ENCODE measurements at places on chromosomes 1 and 21.

DNA sequence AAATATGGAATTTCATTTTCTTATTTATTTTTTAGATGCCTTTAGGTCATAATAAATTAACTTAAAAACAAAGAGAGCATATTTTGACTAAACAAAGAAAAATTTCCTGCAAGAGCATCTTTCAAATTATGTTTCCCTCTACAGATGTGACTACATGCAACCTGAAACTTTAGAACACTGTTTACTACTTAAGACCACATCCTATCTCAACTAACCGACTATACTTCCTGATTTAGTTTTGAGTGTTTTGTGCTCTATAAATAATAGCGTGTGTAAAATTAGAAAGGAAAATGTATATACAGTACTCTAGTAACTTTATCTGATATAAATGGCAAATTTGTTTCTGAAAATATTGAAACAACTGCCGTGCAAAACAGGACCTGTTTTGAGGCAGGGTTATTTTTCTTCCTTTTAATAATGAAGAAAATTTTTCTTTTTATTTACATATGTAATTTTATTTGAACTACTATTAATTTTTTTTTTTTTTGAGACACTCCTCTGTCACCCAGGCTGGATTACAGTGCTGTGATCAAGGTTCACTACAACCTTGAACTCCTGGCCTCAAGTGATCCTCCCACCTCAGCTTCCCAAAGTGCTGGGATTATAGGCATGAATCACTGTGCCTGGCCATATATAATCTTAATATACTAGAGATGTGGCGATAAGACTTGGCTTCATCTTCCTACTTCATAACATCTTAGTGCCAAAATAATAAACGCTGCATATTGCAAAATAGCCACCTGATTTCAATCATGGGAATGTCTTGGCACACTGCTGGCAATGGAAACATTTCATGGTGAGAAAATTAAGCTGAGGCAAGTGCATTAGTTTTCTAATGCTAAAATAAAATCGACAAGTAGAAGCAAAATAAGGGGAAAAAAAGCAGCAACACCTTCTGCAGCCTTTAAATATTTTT lies 12.3 kb downstream of the ZRANB2 start:
- DNase-seq: no peak

GRCh38 chr1:108742253-108742652 lies 4.2 kb upstream of the STXBP3 start:
- no peak for DNase-seq

DNA sequence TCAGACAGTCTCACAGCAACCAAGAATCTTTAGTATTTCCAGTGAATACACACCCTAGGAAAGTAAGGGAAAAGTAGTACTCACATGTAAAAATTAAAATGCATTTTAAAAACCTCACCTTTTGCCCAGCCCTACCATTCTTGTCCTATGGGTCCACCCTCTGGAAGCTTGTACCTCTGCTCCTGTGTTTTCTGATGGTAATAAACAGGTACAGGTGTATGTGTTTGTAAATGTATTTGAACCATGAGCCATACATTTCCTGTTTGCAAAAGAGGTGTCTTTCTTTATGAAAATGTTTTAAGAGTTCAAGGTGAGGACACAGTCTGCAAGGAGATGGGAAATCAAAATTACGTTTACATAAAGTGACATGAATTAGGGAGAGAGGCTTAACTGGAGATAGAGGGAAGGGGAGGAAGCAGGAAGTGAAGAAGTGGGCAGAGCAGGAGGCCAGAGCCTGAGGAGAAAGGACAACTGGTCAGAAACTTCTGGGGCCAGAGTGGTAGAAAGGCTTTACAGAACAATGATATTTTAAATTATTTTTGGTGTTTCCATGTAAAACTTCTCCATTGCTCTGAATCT lies 52.0 kb upstream of the IVNS1ABP start:
- no peak for DNase-seq

DNA sequence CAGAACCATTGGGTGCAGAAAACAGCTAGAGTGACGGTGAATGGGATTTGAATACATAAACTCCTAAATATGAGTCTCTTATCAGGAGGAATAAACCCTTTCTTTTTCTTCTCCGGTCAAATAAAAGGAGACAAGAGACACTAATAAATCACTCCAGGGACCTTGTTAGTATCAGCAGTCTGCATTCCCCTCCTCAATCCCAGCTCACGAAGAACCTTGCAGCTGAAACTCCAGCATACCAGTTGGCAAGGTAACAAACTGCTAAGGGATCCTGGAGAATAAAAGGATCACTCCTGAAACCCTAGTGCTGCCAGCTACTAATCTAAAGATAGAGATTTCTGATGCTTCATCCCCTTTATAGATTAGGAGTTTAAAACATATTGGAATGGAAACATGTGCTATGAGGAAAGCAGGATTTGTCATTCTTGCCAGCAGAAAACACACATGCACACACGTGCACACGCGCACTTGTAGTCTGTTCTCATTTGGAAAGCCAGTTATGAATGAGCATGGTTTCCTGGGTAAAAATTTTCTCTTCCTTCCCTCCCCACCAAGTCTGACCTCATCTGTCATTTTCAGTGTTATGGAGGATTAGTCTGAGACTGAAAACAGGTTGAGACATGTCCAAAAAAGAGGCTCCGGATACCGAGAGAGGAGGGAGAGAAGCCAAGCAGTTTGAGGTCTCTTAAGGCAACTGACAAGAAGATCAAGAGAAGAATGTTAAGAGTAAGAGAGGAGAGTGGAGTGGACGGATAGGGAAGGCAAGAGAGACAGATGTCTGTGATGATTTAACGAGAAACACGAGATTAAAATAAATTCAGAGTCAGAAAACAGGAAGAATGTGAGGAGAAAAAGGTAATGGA lies 10.9 kb downstream of the IER5 start:
- no peak for DNase-seq

- no peak for DNase-seq
Measured at GRCh38 chr1:44672961-44673674, 1.2 kb downstream of the TMEM53 start.

DNA sequence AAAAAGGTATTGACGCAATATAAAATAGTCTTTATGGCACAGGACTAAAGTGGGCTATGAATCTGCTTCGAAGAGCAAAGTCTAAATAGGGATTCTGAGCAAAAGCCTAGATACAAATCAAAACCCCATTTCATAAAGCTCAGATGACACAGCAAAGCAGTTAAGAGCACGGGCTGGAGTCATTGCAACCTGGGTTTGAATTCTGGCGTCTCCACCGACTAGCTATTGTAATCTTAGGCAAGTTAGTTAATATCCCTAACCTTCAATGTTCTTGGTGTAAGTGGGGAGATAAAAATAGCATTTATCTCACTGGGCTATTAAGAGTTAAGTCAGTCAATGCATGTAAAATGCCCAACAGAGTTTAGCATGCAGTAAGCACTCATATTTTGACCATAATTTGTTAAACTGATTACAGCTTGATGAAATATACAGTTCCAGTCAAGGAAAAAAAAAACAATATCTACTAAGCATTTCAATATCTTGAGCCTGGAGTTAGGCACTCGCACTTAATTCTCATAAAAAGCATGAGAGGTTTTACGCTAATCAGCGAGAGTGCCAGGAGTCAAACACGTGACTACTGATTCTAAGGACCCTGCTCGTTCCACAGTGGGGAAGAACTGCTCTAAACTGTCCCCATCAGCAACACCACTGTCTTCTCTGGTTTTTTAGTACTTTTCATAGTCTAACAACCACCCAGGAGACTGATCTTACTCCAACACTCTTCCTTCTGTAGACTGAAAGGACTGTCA lies 75.5 kb downstream of the JAK1 start:
- no peak for DNase-seq

Data from activated T-cell treated with anti-CD3 and anti-CD28 coated beads for 1 hour (primary cell).